Skin of body (tissue), 3 donors: ENCODE measurements at places on chromosomes 5 and 9. TPM values are rescaled to one million over a fixed set of nuclear protein-coding genes. Genes with fewer than 3 reads are reported as not detected.

GRCh38 chr9:81266086-81266485, 423.3 kb downstream of the TLE1 start:
- DNase-seq: no peak

GRCh38 chr5:100828071-100828897, 74.8 kb downstream of the ST8SIA4 start:
- no peak for DNase-seq

The RNF20 gene
- 26.0 TPM for total RNA-seq

DNA sequence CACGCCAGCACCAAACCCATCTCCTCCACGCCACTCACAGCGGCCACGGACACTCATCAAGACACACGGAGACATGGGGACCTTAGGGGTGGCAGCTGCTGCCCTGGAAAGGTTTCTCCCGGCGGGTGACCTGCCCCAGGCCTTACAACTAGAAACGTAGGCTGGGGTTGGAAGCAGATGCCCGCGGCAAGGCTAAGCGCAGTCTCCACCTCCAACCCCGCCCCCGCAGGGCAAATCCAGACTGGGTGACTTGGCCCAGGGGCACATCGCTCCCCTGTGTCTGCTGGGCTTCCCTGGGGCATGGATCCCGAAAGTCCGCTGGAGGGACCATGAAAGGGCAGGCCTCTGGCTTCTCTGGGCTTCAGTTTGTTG, 12.0 kb upstream of the ASS1 start:
- DNase-seq: no peak

GRCh38 chr5:30001826-30002225, 1191.7 kb upstream of the CDH6 start:
- no peak for DNase-seq

The TTC23L gene
- 0.79 TPM for total RNA-seq

DNA sequence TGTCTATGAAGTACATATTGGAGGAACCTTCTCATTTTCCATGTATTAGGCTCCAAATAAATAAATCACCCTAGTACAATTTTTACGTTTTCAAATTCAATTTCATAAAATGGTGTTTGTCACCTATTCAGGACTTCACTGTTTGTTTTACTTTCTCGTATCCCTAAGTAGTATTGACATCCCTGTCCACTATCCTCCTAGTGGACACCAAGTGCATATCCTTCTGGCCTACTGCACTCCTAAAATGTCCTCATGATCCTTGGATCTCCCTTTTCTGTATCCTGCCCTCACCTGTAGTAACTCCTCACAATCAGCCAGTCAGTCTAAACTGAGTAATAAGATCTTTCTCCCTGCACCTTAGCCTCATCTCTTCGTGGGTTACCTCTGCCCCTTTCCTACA, 539.9 kb downstream of the DMRTA1 start:
- no peak for DNase-seq

- DNase-seq: no peak
Measured at GRCh38 chr9:14222149-14222835, 91.6 kb downstream of the NFIB start.

The NUTM2G gene
- total RNA-seq: not detected

GRCh38 chr9:109164042-109164441, 3.0 kb downstream of the FRRS1L start:
- DNase-seq: no peak

- no peak for DNase-seq
Measured at GRCh38 chr9:36948051-36948450, 86.0 kb downstream of the PAX5 start.

- DNase-seq: no peak
Measured at GRCh38 chr5:34047143-34047542, 4.1 kb upstream of the C1QTNF3 start.

The SPINK7 gene
- total RNA-seq: 0.59 TPM

The TRPM6 gene
- 2.3 TPM for total RNA-seq

The BHMT2 gene
- total RNA-seq: 3.0 TPM

- DNase-seq: no peak
Measured at GRCh38 chr5:74442466-74442865, 198.1 kb downstream of the ENC1 start.

GRCh38 chr9:11319538-11319937, 706.7 kb upstream of the PTPRD start:
- no peak for DNase-seq

DNA sequence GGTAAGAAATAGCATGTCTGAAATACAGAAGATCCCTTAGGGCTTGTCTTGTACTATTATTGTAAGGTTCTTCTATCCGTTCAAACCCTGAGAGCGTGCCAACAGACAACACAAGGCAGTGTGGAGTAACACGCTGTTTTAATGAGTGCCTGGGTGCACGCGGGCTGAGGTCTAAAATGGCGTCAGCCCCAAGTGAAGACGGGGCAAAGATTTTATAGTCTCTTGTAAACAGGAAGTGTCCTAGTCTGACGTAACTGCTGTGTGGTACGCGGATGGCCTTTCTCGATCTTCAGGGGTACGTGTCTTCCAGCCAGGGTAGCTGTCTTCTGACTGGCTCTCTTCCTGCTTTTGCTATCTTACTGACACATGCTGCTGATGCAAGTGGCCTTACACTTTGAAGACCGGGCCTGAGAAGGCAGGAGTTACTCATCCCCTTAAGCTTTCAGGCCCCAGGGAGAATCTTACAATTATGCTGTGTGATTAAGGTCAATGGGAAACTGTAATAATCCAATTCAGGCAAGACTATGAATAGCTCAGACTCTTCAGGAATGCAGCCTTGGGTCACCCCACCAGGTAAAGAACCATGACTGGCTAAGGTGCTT, 1812.0 kb upstream of the CDH9 start:
- DNase-seq: no peak
